ENCODE measurements at places on chromosomes 5 and 9.

DNA sequence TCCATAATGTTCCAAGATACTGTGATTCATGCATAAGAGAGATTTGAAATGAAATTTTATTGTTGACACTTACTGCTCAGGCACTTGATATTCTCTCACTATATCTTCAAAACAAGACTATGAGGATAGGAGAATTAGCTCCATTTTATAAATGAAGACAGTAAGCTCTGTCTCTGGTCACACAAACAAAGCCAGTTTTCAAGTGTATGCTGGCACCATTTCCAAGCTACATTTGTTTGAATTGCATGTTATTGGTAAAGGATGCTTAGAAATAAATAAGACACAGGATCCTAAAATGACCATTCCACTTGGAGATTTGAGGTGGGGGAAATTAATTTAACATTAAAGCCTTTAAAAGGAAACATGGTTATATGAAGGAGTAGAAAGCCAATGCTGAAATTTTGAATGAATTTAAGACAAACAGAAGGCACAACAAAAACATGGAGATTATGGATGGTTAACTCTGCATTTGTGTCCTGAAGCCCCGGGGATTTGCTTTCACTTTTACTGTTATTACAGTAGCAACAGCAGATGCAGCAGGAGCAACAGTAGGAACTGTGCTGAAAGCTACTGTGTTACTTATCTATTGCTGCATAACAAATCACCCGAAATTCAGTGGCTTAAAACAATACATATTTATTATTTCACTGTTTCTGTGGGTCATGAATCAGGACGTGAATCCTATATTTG is 79.7 kb upstream of the ASTN2 start:
- peak; percentile 9 for DNase-seq

GRCh38 chr5:9490494-9491097 is 55.3 kb downstream of the SEMA5A start:
- DNase-seq = no peak

GRCh38 chr5:56211298-56211865 is 21.7 kb downstream of the ANKRD55 start:
- peak; percentile 95 for DNase-seq

DNA sequence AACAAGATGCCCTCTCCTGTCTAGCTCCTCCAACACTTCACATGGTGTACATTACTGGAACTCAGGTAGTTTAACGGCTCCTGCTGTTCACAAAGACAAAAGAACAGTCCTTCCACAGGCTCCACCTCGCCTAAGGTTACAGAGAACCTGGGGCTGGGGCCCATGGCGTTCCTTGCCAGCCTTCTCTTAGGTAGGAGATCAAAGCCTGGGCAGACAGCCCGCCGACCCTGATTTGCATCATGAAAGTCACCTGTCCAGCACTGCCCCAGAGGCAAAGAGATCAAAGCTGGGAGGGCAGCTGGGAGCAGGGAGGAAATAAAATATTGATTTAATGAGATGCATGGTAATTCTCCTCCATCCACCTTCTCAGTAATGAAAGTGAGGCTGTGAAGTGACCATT is 115.0 kb upstream of the SLIT3 start:
- DNase-seq = no peak

DNA sequence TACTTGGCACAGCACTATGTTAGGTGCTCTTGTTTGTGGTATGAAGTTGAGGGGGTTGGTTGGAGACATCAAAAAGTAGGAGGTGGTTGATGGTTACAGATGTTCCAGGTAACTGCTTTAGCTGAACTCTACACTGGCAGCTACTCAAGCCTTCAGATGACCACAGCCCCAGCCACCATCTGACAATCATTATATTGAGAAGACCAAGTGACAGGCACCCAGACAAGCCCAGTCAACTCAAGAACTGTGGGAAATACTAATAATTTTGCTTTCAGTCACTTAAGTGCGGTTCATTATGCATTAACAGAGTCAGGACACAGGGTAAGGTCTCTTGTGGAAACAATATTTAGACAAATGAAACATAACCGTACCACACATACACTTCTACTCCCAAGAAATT is 38.9 kb upstream of the SLIT3 start:
- DNase-seq = no peak

DNA sequence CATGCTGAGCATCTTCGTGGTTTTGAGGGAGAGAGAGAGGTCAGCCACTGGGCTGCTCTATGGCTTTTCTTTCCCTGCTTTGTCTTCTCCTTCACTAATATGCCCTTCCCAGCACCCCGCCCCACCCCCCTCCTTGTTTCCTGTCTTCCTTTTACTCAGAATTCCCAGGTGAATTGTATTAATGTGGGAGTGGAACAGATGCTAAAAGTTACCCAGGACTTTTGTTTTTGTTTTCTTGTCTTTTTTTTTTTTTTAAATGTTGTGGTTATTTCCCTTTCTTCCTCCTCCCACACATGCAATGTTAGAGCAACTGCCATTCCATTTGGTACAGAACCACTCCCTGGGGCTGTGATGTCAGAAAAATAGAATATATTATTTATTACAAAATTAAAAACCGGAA is 442.7 kb upstream of the CD180 start:
- no peak for DNase-seq

DNA sequence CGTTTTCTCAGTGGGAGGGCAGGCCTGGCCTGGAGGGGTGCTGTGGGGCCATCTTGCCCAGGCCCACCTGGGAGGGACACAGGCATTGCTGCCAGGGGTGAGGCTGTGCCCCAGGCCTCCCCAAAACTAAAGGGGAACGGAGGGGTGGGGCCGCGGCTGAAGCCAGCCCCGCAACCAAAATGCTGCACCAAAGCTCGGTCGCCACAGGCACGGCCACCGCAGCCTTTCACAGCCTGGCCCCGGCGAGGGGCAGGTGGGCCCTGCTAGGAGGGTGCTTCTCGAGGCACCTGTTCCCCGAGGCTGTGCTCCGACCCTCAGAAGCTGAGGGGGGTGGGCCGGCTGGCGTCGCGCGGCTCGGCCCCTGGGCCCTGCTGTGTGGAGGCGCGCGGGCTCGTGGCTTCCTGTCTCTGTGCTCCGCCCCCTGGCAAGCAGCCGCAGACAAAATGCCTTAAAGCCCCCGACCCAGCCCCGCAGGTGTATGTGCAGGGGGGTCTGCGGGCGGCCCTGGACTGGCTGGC is 57.6 kb downstream of the JAK2 start:
- DNase-seq = no peak

DNA sequence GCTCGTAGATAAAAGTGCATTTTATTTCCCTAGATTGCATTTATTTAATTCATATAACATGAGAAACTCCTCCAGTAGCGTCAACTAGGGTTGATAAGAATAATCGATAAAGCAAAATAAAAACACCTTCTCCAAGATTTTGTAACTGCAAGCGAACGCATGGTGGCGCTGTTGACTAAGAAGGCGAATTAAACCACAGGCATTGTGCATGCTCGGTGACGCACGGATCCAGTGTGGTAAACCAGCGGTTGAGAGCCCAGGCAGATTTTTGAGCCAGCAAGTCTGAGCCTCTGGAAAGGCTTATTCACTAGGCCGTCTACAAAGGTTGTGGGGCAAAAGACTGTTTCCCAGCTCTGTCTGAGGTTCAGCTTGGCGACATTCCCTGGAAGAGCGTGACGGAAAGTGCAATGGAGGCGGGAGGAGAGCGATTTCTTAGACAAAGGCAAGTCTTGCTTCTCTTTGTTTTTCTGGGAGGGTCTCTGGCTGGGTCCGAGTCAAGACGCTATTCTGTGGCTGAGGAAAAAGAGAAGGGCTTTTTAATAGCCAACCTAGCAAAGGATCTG is at the start of gene PCDHB3:
Gene PCDHB3 (plus strand): TSS at position 231 of the 563 bp plus-strand sequence. CDS start 177 bp downstream, at position 408.
- peak; percentile 3 for DNase-seq

DNA sequence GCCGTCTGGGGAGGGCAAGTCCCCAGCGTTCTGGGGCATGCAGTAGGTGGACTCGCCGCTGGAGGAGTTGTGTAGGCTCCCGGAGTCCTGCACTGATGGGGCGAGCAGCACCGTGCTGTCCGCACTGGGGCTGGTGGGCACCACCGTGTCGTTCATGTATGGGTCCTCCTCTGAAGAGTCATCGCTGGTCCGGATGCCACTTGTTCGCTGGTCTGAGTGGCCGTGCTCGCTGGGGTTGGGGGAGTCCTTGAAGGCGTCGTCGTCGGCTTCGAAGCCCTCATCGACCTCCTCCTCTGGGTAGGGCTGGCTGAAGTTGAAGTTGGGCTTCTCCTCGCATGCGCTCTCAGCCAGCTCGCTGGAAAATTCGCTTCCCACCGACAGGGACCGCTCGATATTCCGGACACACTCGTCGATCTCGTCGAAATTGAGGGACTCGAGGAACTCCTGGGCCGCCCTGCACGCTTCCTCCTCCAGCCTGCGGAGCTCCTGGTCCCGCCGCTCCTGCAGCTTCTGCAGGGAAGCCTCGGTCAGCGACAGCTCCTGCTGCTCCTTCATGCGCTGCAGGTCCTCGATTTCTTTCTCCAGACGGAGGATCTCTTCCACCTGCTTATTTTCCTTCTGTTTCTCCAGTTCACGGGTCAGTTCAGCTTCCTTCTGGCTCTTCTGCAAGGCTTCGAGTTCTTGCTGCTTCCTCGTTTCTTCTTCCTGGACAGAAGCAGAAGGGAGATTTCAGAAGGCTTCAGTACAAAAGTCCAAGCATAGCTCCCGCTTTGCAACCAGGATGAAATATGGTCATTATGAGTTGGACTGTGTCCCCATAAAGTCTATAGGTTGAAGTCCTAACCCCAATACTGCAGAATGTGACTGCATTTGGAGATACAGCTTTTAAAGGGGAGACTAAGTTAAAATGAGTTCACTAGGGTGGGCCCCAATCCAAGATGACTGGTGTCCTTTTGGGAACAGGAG is 84.6 kb upstream of the RETREG1 start:
- no peak for DNase-seq

GRCh38 chr9:18739127-18739526 is 265.2 kb downstream of the ADAMTSL1 start:
- no peak for DNase-seq

DNA sequence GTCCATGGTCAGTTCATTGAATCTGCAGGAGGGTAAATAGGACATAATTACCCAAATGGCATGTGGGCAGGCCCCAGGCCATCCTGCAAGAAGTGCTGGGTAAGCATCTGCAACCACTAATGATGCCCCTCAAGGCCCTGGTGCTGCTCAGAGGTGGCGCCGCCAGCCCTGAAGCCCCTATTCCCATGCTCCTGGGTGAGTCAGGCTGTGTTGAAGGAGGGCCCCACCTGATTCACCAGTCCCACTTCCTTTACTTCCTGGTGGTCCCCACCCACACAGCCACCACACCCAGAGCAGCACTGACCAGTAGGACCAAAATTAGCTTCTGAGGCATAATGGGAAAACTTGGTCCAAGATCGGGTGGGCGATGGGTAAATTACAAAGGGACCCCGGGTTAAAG is 120.4 kb upstream of the SPRY4 start:
- no peak for DNase-seq

Measured in iris pigment epithelial cell (primary cell).